ENCODE measurements at places on chromosomes 5 and 9.

DNA sequence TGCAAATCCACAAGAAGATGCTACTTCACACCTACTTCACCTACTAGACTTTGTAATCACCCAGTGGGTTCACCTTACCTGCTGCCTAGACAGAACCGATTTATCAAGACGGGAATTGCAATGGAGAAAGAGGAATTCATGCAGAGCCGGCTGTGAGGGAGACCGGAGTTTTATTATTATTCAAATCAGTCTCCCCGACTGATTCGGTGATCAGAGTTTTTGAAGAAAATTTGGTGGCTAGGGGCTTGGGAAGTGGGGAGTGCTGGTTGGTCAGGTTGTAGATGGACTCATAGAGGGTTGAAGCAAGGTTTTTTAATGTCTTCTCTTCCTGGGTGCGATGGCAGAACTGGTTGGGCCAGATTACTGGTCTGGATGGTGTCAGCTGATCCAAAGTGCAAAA lies 23.4 kb downstream of the SFXN1 start:
- no peak for DNase-seq

DNA sequence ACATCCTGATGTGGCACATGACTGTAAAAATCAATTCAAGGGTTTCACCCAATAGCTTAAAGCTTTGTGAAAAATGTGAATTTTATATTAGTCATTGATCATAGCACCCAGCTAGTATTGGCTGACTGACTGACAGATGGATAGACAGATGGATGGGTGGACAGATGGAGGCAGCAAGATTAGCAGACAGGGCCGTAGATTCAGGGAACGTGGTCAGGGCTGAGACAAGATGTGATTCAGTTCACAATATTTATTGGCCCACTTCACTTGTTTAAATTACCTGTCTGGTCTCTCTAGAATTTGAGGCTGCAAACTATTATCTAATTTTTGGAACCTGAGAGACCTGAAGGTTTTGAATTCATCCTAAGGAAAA lies 12.0 kb upstream of the PCSK5 start:
- no peak for DNase-seq

GRCh38 chr5:97528941-97529340 lies 345.9 kb upstream of the RIOK2 start:
- no peak for DNase-seq

- no peak for DNase-seq
Observed at GRCh38 chr5:178368274-178368673, 135.7 kb upstream of the PHYKPL start.

- no peak for DNase-seq
Observed at GRCh38 chr5:163695830-163696578, 190.6 kb downstream of the MAT2B start.

DNA sequence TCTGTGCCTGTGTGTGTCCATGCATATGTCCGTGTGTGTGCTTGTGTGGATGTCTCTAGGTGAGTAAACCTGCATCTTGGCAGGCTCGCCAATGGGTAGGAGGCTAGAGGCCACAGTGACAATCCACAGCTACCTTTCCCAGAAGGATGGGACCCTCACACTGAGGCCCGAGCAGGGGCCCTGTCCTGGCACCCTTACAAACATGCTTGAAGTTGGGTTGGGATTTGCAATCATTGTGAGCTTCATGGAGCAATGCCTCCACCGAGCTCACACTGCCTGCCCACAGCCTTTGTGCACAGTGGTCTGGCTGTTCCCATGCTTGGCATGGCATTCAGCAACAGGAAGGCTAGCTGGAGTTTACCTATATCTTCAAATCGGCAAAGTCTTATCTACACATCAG lies 311.1 kb upstream of the IRX1 start:
- DNase-seq, result no peak

GRCh38 chr5:57844410-57844809 lies 361.8 kb upstream of the ACTBL2 start:
- no peak for DNase-seq

- no peak for DNase-seq
Observed at GRCh38 chr5:116411101-116411571, 163.5 kb downstream of the SEMA6A start.

DNA sequence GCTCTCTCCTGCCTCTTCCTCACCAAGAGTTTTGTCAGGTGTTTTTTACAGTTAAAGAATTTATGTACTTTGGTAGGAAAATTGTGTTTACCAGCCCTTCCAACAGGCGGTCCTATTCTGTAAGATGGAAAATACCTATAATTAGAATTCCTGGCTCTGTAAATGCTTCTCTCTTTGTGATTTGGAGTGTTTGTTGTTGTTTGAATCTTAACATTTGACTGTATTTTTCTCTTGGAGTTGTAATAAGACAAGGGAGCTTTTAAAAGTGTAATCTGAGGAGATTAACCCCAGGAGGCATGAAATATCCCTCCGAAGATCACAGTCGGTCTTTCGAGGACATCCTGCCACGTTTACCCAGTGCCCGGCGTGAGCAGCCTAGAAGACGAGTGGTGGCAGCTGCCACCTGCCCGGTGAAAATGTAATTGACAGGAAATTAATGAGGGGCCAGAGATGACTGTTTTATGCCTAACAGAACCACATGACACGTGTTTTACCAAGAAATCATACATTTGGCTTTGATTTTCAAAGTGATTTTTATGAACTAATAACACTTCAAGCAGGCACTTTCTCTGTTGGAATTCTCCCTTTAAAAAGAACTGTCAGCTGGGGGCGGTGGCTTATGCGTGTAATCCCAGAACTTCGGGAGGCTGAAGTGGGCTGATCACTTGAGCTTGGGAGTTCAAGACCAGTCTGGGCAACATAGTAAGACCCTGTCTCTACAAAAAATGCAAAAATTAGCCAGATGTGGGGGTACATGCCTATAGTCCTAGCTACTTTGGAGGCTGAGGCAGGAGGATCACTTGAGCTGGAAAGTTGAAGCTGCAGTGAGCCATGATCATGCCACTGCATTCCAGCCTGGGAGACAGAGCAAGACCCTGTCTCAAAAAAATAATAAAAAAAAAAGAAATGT lies 20.0 kb downstream of the ANKRD33B start:
- no peak for DNase-seq

GRCh38 chr9:99055384-99055783 lies 49.5 kb upstream of the TGFBR1 start:
- DNase-seq, result no peak

- DNase-seq, result no peak
Observed at GRCh38 chr9:24073007-24073592, 247.1 kb upstream of the ELAVL2 start.

- no peak for DNase-seq
Observed at GRCh38 chr5:140181525-140181924, 6.5 kb downstream of the CYSTM1 start.

DNA sequence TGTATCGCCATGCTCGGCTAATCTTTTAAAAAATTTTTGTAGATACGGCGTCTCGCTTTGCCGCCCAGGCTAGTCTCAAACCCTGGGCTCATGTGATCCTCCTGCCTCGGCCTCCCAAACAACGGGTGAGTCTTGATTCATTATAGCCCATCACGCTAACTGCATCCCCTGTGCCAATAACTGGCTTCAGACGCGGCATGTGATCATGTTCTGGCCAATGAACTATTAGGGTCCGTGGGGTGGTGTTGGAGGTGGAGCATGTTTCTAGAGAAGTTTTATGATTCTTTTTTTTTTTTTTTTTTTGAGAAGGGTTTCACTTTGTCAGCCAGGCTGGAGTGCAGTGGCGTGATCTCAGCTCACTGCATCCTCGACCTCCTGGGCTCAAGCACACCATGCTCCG lies 51.0 kb downstream of the FGF18 start:
- no peak for DNase-seq

GRCh38 chr5:40675396-40676133 lies 4.2 kb upstream of the PTGER4 start:
- no peak for DNase-seq

- DNase-seq, result no peak
Observed at GRCh38 chr5:157343842-157344790, 78.2 kb downstream of the CYFIP2 start.

DNA sequence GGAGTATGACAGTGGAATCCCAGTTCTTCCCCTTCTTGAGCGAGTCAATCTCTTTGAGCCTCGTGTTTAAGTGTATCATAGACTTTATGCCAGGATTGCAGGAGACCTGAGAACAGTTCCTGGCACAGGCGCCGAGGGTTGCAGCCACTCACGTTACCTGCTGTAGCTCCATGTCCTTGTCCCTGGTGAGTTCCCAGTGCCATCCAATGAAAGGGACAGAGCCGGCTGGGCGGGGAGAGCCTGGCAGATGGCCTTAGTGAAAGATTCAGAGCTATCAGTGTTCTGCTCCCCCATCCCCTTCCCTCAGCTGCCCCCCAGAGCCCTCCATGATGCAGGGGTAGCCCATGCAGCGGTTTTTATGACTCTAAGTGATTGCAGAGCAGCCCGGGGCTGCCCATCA lies 554.0 kb downstream of the BNC2 start:
- DNase-seq, result no peak

- DNase-seq, result no peak
Observed at GRCh38 chr9:97975376-97975775, 7.8 kb upstream of the ANP32B start.

DNA sequence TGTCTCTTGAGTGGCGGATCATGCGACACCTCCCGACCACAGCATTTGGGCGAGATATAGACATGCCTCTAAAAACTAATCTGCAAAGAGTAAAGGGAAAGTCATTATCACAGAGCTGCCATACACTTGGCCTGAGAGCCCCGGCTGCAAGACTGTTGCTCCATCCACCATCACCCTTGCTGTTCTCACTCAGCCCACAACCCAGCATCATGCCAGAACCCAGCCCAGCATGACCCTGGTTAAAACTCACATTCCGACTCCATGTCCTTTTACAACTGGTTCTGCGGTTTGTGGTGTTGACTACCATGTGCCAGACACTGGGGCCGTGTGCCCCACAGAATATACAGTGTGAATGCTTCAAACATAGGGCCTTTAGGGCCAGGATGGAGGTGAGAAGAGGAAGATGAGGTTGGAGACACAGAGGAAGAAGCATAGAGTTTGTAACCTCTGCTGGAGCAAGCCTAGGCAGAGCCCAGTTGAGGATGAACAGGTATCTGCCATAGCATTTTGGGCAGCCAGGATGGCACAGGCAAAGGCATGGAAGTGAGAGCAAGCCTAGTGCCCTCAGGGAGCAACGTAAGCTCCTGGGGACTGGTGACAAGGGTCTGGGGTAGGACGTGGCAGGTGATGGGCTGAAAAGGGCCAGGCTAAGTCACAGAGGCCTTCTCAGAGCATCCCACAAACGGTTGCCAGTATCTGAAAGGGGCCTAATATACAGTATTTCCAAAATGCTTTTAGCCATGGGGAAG lies 37.5 kb upstream of the SMU1 start:
- DNase-seq, result no peak

GRCh38 chr9:92245005-92245797 lies 48.3 kb downstream of the IARS1 start:
- no peak for DNase-seq

DNA sequence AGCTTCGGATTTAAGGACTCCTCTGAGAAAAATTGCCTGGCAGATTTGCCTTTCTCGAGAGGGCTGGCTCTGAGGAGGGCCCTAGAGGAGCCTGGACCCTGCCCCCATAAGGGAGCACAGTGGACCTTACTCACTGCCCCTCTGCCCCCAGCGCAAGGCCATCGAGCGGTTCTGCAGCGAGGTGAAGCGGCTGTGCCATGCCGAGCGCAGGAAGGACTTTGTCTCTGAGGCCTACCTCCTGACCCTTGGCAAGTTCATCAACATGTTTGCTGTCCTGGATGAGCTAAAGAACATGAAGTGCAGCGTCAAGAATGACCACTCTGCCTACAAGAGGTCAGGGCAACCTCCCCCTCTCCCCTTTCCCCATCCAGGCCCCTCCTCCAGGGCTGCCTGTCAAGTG lies 34.6 kb downstream of the CYFIP2 start:
- no peak for DNase-seq

DNA sequence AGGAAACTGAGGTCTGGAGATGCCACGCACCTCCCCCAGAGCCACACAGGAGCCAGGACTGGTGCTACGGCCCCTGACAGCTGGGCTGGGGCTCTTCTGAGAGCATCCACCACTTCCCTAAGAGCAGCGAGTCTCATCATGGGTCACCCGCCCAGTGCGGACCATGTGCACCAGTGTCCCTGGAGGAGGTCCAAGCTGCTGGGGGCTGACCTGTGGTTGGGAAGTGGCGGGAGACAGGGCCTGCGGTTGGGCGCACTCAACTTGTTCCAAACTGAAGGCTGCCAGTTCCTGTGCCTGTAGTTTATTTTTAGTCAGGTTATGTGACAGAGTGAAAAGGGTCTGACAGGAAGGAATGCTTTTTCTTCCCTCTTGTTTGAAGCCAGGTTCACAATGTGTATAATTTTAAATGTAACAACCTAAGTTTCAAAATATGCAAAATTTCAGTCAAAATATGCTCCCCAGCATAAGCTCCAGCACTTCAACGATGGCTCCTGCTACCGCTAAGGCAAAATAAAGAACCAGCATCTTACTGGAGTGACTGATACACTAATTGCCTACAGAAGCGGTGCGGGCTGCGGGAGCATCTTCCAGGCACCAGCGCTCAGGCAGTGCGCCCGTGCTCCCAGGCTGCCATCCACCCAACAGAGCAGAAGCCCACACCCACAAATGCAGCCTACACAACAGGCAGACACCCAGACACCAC lies 14.8 kb downstream of the BARHL1 start:
- no peak for DNase-seq

- DNase-seq, result no peak
Observed at GRCh38 chr5:170818232-170818631, 34.7 kb downstream of the GABRP start.

DNA sequence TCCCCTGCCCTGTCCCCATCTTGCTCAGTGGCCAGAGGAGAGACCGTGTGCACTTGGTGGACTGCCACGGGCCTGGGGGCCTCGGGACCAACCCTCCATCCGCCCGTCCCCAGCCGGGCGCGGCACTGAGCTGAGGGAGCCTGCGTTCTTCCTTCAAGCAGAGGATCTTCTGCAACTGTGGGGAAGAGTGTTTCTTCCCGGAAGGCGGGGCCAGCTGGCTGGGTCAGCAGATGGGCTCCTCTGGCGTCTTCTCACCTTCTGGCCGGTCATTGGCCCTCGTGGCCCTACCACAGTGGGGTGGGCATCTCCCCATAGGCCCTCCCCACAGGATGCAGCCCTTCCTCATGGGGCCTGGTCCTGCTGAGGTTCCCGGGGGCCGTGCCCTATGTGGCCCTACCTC lies 17.4 kb downstream of the RXRA start:
- DNase-seq, result no peak

DNA sequence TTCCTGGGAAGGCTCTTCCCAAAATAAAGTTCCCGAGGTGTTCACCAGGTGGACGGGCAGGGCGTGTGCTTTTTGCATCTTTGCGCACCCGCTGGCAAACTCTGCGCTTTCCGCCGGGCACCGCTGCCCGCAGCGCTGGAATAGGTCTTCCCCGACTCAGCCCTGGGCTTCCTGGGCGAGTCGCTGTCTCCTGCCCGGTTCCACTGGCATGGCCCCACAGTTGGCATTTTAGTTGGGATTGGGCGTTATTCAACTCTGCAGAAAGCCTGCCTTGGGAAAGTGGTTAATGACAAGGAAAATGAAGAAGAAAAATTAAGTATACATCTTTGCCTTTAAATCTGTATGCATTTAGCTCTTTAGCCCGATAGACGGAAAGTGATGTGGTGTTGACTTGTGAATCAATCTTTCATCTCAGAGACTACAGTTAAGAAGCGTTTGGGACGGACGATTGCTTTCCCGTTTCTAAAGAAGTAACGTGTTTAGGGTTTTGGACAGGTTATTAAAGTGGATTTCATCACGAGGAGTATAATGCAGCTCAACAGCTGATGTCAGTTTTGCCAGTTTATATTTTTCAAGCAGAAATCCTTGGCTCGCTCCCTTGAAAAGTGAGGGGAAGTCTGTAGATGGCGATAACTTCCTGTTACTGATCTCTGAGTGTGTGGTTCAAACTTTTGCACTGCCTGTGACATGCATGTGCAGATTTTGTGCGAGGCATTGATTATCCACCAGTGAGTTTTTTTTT lies 946 bp downstream of the ADCY2 start:
- no peak for DNase-seq

All from stimulated activated CD4-positive, alpha-beta T cell treated with anti-CD3 and anti-CD28 coated beads, Interleukin-15, amount 100 ng/mL, for 1 hour (primary cell).